Small intestine (tissue), 16 donors: ENCODE measurements at places on chromosomes 1 and 21.

DNA sequence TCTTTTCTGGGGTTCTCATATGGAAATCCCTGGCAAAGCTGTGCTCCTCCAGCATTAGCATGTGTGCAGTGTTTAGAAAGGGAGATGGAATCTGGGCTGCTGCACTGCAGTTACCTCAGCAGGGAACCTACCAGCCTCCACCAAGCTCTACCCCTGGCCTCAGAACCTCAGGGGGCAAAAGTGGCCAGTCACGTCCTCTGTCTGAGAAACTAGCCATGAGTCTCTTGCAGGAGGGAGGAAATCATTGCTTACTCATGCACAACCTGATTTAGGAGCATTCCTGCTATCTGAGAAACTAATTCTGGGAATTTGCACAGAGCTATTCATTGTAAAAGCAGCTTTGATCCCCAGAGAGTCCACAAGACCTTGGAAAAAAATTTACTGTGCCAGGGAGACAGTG lies 80.6 kb upstream of the IPO9 start:
- DNase-seq: no peak
- H3K27me3 ChIP-seq: no peaks in the 10 kb centered on the region
- no peak overlapping the region for H3K27ac ChIP-seq
- H3K4me1 ChIP-seq: no peaks in the 10 kb centered on the region

GRCh38 chr1:4418021-4418420 lies 236.4 kb upstream of the AJAP1 start:
- H3K27me3 ChIP-seq: no peaks in the 10 kb centered on the region
- no peak overlapping the region for H3K4me3 ChIP-seq
- H3K27ac ChIP-seq: no peak overlapping the region
- DNase-seq: no peak

DNA sequence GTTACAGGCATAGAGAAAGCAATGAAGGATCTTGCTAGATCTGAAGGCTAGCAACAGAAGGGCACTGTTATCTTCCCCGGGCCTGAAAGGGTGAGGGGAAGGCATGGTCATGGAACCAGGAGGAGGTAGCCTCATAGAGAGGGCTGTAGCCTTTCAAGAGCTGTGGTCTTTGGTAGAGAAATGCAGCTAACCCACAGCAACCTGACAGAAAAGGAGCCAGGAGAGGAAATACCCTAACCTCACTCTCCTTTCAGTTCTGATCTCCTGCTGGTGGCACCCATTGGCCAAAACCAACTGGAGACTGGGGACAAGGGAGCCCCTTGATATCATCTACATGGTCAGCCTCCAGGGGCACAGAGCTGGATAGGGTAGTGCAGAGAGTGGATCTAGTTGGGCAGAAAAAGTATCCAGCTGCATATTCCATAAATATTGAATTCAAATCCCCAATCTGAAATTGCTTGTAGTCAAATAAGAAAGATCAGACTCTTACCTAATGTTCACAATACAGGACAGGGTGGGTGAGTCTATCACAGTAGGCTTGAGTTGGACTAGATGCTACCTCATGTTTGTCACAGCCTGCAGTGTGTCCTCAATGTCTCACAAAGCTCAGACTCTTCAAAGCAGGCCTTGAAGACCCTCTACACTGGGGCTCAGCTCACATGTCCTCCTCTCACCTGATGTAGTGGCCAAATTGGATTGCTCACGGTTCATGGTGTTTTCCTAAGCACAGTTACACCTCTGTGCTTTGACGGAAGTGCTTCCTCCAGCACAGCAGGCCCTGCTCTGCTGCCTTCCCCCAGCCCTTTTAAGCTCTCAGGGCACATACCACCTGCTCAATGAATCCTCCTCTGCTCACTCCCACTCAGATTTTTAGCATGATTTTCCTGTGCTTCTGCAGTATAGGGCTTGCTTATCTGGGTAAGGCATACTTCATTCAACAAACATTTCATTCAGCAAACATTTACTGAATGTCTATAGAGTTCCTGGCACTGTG lies 74.1 kb upstream of the JUN start:
- peaks cover 5% of the 10 kb centered on the region for H3K4me1 ChIP-seq
- H3K4me3 ChIP-seq: no peak overlapping the region
- DNase-seq: no peak
- no peaks in the 10 kb centered on the region for H3K36me3 ChIP-seq
- H3K27ac ChIP-seq: no peak overlapping the region

GRCh38 chr1:187078916-187079315 lies 250.2 kb downstream of the PLA2G4A start:
- H3K4me1 ChIP-seq: no peaks in the 10 kb centered on the region
- no peak for DNase-seq
- H3K27me3 ChIP-seq: no peaks in the 10 kb centered on the region

- no peaks in the 10 kb centered on the region for H3K36me3 ChIP-seq
- no peaks in the 10 kb centered on the region for H3K4me1 ChIP-seq
- DNase-seq: no peak
- H3K27ac ChIP-seq: no peak within 1 kb of the TSS
- H3K27me3 ChIP-seq: no peaks in the 10 kb centered on the region
- H3K4me3 ChIP-seq: no peak within 1 kb of the TSS
Observed at GRCh38 chr1:38941527-38942019, at the start of gene RHBDL2. TSS of gene RHBDL2 (minus strand) at chr1:38941830. CDS start at chr1:38919212, 22,618 bp downstream.

DNA sequence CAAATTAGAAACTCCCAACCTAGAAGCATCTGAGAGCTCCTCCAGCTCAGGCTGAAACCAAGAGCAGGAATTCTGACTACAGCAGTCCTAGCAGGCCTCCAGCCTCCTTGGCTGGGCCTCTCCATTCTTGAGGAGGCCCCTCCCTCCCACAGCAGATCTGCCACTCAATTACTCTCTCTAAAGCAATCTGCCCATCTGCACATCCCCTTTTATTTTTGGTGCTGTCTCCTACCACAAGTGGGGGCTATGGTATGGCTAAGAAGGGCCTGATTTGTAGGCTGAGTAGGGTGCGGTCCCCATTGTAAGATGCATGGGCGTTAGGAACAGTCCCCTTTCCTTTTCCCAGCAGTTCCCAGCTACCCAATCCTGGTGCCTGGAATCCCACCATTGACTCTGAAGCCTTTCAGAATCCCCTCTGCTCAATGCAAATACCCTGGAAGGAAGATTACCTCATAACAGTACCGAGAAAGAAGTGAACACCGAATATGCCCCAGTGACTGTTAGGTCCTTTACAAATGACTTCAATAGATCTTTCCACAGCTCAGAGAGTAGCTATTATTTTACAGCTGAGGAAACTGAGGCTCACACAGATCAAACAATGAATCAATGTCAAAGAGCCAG lies 11.6 kb upstream of the TTC39A start:
- peaks cover 6% of the 10 kb centered on the region for H3K4me1 ChIP-seq
- H3K27me3 ChIP-seq: peaks cover 10% of the 10 kb centered on the region
- H3K36me3 ChIP-seq: no peaks in the 10 kb centered on the region
- H3K27ac ChIP-seq: no peak overlapping the region
- H3K4me3 ChIP-seq: no peak overlapping the region
- no peak for DNase-seq

DNA sequence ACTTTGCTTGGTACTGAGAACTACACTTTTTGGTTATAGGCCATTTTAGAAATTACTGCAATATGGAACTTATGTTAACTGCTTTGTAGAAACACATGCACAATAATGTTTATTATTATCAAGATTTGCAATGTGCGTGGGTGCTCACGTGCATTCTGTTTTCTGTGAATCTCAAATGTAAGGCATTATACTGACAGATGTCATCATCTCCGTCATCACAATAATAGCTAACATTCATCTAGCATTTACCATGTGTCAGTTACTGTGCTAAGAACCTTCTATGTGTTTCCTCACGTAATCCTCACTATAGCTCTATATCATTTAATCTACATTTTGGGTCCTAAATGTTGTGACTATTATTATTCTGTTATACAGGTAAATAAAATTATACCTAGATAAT lies 1214.8 kb upstream of the ADGRL4 start:
- no peak overlapping the region for H3K27ac ChIP-seq
- H3K4me3 ChIP-seq: no peak overlapping the region
- no peaks in the 10 kb centered on the region for H3K4me1 ChIP-seq
- no peaks in the 10 kb centered on the region for H3K27me3 ChIP-seq
- no peak for DNase-seq
- H3K36me3 ChIP-seq: no peaks in the 10 kb centered on the region

DNA sequence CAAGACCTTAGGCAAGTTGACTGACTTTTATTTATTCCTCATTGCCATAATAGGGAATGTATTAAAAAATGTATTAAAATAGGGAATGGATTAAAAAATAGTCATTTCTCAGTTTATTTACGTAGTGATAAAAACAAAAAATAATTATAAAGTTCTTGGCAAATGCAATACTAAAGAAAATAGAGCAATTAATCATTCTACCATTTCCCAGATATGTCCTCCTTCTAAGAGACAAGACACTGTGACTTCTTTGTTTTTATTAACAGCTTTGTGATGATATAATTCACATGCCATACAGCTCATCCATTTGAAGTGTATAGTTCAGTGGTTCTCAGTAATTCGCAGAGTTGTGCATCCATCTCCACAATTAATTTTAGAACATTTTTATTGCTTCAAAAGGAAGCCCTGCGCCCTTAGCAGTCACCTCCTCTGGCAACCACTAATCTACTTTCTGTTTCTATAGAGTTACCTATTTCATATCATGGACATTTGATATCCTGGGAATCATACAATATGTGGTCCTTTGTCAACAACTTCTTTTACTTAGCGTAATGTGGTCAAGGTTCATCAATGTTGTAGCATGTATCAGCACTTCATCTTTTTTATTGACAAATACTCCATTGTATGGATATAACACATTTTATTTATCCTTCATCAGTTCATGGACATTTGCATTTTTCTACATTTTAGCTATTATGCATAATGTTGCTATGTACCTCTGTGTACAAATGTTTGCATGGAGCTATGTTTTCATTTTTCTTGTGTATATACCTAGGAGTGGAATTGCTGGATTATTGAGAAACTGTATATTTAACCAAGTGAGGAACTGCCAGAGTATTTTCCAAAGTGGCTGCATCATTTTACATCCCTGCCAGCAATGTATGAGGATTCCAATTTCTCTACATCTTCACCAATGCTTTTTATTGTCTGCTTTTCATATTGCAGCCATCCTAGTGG lies 5.6 kb downstream of the TBX19 start:
- H3K4me3 ChIP-seq: no peak overlapping the region
- no peaks in the 10 kb centered on the region for H3K27me3 ChIP-seq
- DNase-seq: no peak
- H3K4me1 ChIP-seq: no peaks in the 10 kb centered on the region

- H3K27me3 ChIP-seq: no peaks in the 10 kb centered on the region
- H3K36me3 ChIP-seq: no peaks in the 10 kb centered on the region
Observed at GRCh38 chr1:175114996-175115395, 47.4 kb downstream of the TNN start.

GRCh38 chr1:178945763-178946266 lies 74.9 kb upstream of the ANGPTL1 start:
- no peaks in the 10 kb centered on the region for H3K36me3 ChIP-seq
- no peak overlapping the region for H3K4me3 ChIP-seq
- DNase-seq: no peak
- H3K4me1 ChIP-seq: no peaks in the 10 kb centered on the region

DNA sequence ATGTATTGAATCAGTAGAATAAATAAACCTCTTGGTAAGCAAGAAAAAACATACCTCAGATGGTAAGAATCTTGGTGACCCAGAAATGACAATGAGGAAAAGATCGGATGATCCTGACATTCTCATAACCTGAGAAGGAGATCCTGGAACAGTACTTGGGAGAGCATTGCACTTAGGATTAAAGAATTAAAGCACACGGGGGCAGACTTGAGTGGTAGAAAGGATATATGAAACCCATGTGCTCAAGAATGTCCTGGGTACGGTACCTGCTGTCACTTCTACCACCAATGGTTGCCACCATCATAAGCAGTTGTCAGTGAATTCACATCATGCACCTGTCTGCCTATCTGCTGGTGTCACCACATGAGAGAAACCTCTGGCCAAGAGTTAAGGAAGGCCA lies 108.9 kb upstream of the GJB5 start:
- no peak overlapping the region for H3K4me3 ChIP-seq
- H3K36me3 ChIP-seq: no peaks in the 10 kb centered on the region
- no peak for DNase-seq
- H3K4me1 ChIP-seq: no peaks in the 10 kb centered on the region

DNA sequence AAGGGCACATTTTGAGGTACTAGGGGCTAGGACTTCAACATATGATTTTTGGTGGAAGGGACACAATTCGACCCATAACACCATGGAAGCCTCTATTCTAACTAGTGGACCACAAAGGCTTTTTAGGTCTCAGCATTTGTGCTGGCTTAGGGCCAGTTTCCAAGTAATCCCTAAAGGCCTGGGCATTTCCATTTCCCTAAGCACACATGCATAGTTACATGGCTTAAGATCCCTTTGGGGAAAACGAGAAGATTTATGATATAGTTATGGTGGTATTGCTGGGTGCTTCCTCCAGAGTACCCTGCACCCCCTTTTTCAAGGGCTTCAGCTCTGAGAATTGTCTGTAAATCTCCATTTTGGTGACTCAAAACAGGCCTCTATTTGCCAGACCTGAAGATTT lies 28.2 kb upstream of the TMEM54 start:
- H3K36me3 ChIP-seq: no peaks in the 10 kb centered on the region
- no peaks in the 10 kb centered on the region for H3K4me1 ChIP-seq
- no peak for DNase-seq
- H3K27me3 ChIP-seq: no peaks in the 10 kb centered on the region

GRCh38 chr1:20148571-20149500 lies 9.7 kb downstream of the PLA2G2F start:
- no peaks in the 10 kb centered on the region for H3K4me1 ChIP-seq
- H3K36me3 ChIP-seq: no peaks in the 10 kb centered on the region
- H3K27ac ChIP-seq: no peak overlapping the region
- no peaks in the 10 kb centered on the region for H3K27me3 ChIP-seq
- no peak for DNase-seq

DNA sequence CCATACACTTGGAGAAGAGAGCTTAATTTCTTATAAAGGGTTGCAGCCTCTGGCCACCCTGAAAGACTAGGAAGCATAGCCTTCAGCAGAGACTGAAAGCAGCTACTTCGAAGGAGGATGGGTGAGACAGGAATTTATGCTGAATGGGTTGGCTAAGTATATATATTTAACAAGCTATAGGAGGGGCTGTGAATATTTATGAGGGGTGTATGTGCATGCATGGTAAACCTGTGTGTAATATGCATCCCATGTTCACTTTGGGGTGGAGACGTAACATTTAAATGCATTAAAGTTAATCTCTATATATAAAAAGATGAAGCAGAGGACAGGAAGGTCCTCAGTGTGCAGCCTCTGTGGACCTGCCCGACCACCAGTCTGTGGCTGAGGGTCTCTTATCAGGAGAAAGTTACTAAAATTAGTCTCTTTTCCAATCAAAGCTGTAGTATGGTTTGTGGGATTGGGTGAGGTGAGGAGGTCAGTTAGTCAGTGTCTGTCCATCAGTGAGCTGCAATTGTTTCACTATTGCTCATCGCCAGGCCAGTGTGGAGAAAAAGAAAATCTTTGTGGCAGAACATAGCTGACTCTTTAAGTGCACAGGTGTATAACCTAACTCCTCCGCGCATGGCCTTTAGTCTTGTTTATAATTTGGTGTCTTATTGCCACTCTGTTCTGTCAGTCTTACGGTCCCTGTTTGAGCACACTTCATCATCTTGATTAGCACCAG lies 35.4 kb upstream of the DSCAM start:
- no peaks in the 10 kb centered on the region for H3K36me3 ChIP-seq
- DNase-seq: no peak
- no peak overlapping the region for H3K4me3 ChIP-seq
- H3K4me1 ChIP-seq: no peaks in the 10 kb centered on the region
- H3K27ac ChIP-seq: no peak overlapping the region
- H3K27me3 ChIP-seq: no peaks in the 10 kb centered on the region
